ENCODE measurements at places on chromosomes 3 and 15.

DNA sequence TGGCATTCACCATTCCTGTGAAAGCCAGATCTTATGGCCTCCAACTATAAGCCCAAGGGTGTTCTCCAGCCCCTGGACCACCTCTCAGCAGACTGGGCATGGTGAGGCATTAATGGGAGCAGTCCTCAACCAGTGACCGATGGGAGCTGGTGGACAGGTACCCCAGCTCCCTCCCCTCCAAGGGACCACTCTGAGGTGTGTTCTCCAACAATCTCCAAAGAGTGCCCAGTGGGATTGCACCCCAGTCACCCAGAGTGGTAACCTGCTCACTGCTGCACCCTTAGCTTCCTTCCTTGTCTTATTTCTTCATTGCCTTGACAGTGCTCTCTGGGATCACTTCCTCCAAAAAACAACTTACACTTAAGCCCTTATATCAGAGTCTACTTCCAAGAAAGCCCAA lies 8.2 kb upstream of the ITGA11 start:
- DNase-seq, result no peak

- DNase-seq, result no peak
These were observed 527.2 kb downstream of the FOXP1 start for GRCh38 chr3:71056327-71056726.

DNA sequence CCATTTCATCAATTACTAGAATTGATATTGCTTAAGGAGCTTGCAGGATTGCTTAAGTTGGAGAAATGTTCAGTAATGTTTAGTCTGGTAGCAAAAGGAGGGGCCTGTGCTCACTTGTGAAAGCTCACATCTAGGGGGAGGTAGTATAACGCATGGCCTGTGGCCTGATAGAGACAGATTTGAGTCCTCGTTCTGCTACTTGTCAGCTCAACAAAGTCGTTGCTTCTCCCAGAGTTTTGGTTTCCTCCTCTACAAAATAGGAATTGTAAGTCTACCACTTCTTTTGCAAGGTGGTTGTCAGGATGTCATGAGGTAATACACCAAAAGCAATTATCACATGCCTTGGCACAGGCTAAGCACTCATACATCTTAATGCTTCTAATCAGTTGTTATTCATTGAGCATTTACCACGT lies 1.3 kb downstream of the ST3GAL6 start:
- no peak for DNase-seq

GRCh38 chr3:151195826-151196225 lies 7.2 kb downstream of the GPR171 start:
- DNase-seq, result no peak

GRCh38 chr3:52245322-52246263 lies at the start of gene PPM1M:
Gene PPM1M (plus strand): TSS chr3:52245759. CDS start chr3:52245825, 66 bp downstream.
- no peak for DNase-seq

Measured in stimulated activated CD4-positive, alpha-beta T cell treated with anti-CD3 and anti-CD28 coated beads, Interleukin-12 subunit alpha, Interleukin-12 subunit beta, amount 100 ng/mL, for 24 hours (primary cell).